ENCODE measurements at places on chromosomes 1 and 21.

DNA sequence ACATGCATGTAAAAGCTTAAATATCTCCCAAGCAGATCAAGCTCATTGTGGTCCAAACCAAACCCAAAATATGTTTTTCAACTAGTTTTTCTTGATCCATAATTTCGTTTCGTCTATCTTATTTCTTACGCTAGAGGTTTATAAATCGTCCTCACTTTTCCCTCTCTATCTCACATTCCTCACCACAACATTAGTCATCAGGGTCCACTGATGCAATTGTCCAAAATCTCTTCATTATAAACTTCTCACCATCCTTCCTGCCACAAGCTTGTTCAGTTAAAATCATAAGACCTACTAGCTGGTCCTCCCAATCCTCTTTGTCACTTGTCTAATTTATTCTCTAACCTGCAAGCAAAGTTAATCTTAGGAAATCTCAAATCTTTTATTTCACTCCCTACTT, 173.0 kb upstream of the PALMD start:
- no peak for DNase-seq

DNA sequence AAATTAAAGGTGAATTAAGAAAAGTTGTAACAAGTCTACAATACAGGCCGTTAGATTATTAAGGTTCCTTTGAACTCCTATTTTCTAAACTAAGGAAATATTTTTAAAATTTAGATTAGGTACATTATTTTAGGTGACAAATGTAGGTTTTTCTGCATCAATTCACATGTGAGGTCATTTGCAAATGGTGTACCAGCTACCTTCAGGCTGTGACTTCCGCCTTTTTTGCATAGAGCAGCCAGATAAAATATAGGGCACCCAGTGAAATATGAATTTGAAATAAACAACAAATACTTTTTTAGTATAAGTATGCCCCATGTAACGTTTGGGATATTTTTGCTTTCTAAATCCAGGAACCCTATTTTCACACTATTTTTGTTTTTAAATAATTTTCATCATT, 544.0 kb downstream of the LMO4 start:
- no peak for DNase-seq

GRCh38 chr1:218369688-218370511, 24.8 kb downstream of the TGFB2 start:
- no peak for DNase-seq

GRCh38 chr1:78408192-78408591, 82.6 kb upstream of the PTGFR start:
- no peak for DNase-seq

GRCh38 chr1:54077359-54077758, 24.0 kb downstream of the TCEANC2 start:
- no peak for DNase-seq

DNA sequence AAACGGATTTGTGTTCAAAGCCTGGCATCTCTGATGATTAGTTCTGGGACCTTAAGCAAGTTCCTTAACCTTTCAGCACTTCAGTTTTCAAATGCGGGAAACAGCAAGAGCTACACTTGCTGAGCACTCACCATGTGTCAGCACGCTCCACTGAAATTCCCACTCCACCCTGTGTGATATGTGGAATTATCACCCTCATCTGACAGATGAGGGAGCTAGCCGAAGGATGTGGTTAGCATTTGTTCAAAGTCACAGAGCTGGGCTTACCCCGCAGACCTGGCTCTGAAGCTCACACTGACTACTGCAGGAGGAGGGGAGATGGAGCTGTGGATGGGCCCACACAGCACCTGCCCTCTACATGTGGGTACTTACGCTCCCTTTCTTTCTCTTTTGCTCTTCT, 29.1 kb downstream of the IL12RB2 start:
- DNase-seq, result no peak

GRCh38 chr1:36588972-36589371, 106.3 kb upstream of the CSF3R start:
- DNase-seq, result no peak

DNA sequence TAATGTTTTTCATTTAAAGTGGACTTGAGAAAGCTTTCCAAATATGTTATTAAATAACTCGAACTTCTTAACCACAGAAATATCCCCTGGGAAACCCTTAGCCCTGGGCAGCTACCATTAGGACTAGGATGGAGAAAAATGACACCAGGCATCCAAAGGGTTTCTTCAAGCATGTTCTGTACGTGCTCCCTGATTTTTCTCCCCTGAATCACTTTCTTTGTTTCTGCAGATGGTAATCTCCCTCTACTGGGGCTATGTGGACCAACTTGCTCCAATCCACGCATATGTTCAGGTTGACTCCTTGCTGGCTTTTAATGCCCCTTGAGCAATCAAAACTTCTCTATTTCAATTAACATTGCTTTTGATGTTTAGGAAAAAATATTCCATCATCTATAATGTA, 312.7 kb upstream of the C1orf87 start:
- DNase-seq, result no peak

DNA sequence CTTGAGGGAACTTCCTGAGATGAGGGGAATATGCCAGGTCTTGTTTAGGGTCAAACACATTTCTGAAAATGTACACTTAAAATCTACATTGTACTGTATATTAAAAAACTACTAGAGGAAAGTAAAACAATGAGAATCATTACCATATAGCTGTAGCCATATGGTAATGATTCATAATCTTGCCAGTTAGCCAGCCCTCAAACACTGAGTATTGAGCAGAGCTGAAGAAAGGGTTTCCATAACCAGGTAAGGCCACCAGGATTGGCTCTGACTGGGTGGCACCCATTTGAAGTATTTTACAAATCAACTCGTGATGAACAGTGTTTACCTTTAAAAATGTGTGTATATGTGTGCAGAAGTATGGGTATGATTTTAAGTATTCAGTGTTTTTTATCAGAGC, 226.7 kb downstream of the SLC45A1 start:
- no peak for DNase-seq

- no peak for DNase-seq
Observed at GRCh38 chr1:49723662-49724061, 300.1 kb downstream of the AGBL4 start.

GRCh38 chr21:42313501-42313969, 1.7 kb downstream of the TFF3 start:
- DNase-seq, result no peak

GRCh38 chr1:186626356-186626932, 53.8 kb downstream of the PTGS2 start:
- no peak for DNase-seq

GRCh38 chr1:29414086-29414485, 177.8 kb downstream of the PTPRU start:
- no peak for DNase-seq

GRCh38 chr1:68544651-68545050, 47.8 kb upstream of the DEPDC1 start:
- no peak for DNase-seq

DNA sequence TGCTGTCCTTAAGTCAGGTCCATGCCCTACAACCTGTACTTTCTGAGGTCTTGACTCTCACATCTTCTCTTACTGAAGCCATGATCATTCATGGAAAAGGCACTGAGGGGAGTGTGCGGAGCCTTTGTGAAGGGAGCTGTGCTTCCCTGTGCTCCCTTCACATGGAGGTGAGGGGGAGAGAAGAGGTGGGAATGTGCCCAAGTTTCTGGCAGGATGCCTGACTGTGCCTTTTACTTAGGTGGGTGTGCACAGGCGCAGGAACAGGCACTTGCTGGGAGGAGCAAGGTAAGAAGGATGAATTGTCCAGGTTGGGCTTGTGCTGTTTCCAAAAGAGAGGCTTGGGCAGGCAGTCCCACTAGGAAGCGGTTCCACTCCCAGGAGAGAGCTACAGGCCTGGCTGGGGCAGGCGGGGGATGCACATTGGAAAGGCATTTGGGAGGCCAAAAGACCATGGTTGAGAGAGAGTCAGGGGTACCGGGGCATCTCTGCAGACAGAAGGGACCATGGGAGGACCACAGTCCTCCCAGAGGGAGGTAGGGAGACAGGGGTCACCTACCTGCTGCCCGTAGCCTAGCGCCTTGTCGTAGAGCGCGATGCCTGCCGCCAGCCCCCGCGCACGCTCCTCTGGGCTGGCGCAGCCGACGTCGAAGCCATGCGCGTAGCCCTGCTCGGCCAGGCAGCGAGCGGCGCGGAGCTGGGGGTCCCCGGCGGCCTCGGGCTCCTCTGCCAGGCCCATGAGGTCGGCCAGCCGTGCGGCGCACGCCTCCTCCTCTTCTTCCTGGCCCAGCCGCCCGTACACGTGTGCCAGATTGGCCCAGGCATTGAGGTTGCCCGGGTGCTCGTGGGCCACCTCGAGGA, 853 bp downstream of the TTC22 start:
- no peak for DNase-seq

DNA sequence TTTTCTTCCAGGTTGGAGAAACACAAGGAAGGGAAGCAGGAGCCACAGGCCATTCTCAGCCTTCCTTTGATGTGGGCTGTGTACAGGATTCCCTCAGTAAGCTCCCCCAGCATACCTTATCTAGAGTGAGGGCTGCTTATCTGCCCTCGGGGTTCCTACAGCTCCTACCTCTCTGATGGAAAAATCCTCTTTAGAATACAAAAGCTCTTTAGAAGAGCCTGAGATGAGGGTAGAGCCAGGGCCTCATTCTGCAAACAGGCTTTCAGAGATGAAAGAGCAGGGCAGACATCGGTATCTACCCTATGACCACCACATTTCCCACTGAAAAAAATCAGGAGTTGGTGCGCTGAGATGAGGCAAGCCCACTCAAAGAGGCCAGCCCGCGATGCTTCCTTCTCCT, 85.1 kb downstream of the PLPP3 start:
- DNase-seq, result no peak

DNA sequence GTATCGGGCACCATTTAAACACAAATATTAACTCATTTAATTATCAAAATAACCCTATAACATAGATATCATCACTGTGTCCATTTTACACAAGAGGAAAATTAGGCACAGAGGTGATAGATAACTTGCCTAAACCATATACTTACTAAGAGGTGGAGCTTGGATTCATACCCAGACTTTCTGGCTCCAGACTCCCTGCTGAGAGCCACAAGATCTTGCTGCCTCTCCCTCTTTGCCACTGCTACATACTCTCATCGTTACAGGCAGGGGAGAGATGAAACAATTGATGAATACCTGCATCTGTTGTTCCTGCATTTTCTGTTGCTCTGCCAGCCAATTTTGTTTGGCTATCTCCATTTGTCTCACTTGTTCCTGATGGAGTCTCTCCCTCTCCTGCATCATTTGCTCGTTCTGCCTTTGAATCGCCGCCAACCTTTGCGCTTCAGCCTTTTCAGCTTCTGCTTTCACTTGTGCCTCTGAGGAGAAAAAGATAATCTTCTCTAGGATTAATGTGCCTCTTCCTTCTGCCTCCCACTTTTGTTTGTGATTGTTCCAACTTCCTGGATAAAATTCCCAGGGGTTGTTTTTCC, 10.6 kb downstream of the GBP5 start:
- DNase-seq, result no peak

DNA sequence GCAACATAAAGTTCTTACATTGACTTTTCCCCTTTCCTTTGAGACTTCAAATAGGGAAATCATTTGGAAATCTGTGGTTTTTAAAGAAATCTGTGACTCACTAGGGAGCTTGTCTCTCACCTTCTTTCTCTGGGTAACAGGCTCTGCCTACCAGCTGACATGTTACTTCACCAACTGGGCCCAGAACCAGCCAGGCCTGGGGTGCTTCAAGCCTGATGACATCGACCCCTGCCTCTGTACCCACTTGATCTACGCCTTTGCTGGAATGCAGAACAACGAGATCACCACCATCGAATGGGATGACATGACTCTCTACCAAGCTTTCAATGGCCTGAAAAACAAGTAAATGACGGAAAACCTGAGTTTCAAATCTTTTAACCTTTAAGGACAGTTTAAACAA, 9.2 kb upstream of the CHIA start:
- DNase-seq, result no peak

- DNase-seq, result no peak
Observed at GRCh38 chr21:31235671-31236450, 108.2 kb downstream of the TIAM1 start.

DNA sequence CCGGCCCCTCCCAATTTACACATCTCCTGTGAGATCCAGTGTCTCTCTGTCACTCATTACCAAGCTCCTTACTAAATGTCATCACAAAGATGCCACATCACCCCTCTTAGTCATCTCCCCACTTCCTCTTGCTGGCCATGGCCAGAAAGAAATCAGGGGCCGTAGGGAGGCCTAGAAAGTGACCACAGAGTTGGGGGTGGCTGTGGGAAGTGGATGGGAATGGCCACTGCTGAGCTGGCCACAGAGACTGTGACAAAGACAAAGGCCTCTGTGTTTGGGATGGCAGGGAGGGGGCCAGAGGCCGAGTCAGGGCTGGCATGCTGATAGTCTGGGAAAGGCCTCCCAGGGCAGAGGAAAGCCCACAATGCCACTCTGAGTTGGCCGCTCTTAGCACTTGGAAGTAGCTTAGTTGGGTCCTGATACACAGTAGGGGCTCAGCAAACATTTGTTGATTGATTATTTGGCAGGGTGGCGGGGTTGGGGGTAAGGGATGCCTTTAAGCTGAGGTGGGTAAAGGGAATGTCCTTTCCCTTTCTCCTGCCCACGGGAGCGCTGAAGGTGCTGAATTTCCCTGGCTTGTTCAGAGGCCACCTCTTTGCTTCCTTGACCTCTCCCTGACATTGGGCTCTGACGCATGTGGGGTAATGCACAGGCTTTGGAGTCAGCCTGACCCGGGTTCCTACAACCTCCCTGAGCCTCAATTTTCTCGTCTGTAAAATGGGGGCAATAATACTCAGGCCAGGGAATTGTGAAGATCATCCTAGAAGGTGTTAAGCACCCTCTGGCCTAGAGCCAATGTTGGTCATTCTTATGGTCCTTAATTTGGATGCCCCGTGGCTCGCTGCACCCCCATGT, 13.2 kb downstream of the NAV1 start:
- DNase-seq, result peak; percentile 62

GRCh38 chr1:231679109-231679508, 52.5 kb downstream of the DISC1 start:
- DNase-seq, result no peak

- no peak for DNase-seq
Observed at GRCh38 chr1:185674201-185674600, 60.0 kb upstream of the HMCN1 start.

DNA sequence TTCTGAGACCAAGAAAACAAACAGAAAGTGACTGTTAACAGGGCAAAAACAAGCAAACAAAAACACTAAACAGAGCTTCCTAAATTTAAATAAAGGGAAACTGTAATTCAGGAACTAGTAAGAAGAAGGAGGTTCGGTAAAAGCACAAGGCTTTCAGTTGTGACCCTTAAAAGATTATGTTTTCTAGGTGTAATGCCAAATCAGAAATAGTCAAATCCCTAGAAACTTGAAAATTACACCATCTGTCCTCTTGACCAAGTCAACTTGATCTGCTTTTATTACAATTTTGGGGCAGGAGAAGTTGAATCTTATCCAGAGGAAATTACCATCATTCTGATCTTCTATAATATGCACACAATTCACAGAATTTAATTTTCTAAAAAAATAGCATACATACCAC, 754.0 kb upstream of the ADGRL4 start:
- DNase-seq, result no peak

GRCh38 chr1:94806441-94806871, 13.7 kb upstream of the SLC44A3 start:
- DNase-seq, result no peak

Measured in H54 (cell line).